Muscle of leg (tissue), 16 donors: ENCODE measurements at places on chromosomes 6 and 20.

DNA sequence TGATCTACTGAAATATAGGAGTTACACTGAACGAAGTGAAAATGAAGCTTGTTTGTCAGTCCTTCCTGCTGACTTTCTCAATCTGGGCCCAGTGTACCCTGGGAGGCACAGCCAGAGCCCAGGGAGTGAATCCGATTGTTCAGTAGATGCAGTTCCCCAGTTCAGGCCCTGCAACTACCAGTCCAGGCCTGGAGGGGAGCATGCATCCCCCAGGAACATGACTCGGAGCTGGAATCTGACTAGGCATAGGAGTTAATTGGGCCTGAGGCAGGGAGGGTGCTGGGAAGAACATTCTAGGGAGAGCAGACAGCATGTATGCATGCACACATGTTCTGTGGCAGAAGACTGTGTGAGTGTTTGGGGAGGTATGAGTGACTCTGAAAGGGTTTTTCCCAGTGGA lies 42.1 kb downstream of the PHACTR3 start:
- H3K27me3 ChIP-seq, result no peaks in the 10 kb centered on the region
- H3K4me1 ChIP-seq, result peaks cover 22% of the 10 kb centered on the region
- DNase-seq, result no peak

DNA sequence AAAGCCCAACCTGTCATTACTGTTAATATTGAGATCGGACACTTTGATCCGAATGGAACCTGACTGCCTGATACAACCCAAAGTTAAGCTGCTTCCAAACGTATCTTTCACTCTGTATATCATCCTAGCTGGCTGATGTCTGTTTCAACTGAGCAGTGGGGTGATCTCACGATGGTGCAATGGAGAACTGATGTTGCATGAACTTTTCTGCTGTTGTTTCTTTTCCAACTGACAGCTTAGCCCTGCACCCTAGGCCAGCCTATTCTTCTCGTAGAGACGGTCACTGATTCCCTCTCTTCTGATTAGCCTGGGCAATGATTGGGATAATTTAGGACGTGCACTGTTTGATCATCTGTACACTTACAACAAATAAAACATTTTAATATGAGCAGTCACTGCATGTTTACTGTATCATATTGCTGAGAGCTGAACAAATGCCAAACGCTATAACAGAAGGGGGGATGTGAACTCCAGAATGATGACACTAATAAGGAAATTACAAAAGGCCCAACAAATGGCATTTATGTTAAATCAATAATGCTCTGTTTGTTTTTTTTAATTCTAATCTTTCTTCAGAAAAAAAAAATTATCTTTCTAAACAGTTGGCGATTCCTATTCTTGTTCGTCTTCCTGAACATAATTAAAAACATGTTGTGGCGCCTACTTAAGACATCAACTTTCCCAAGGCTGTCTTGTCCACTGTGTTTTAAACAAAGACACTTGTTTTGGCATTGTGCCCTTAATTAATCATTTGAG lies 184.8 kb downstream of the ZNF217 start:
- H3K36me3 ChIP-seq, result no peaks in the 10 kb centered on the region
- peak overlapping the region; percentile 4 for H3K27ac ChIP-seq
- no peak overlapping the region for H3K4me3 ChIP-seq
- peak; percentile 74 for DNase-seq
- no peaks in the 10 kb centered on the region for H3K27me3 ChIP-seq

DNA sequence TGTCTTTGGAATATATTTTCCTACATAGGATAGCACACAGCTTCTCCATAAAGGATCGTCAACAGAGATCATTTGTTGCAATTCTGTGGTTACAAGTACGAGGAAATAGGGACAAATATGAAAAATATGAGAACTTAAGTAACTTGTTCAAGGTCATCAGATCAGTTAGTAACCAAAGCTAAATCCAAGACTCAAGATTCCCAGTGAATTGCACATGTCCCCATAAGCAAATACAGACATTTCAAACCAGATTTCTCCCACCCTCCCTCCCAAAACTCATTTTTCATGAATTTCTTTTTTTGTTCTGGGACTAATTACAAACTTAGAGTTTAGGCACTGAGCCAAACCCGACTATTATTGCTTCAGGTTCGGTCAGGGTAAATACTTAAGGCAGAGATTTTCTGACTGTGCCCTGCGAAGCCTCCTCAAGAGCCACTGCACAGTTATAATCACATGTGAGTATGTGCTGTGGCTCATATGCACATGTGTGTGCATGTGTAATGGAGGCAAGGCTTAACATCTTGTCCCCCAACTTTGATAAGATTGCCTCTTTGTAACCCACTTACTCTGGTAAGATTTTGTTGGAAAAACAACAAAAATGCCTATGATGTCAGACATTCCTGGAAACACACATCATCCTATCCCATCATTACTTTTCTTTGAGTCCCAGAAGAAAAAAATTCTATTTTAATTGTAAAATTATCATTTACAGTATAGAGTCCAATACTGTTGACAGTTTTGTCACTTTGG lies 216.2 kb downstream of the CD83 start:
- no peaks in the 10 kb centered on the region for H3K4me1 ChIP-seq
- H3K4me3 ChIP-seq, result no peak overlapping the region
- DNase-seq, result no peak

GRCh38 chr6:14743474-14744211 lies 502.2 kb upstream of the JARID2 start:
- no peak overlapping the region for H3K27ac ChIP-seq
- no peaks in the 10 kb centered on the region for H3K36me3 ChIP-seq
- H3K4me3 ChIP-seq, result no peak overlapping the region
- H3K27me3 ChIP-seq, result peaks cover 2% of the 10 kb centered on the region
- no peaks in the 10 kb centered on the region for H3K4me1 ChIP-seq

DNA sequence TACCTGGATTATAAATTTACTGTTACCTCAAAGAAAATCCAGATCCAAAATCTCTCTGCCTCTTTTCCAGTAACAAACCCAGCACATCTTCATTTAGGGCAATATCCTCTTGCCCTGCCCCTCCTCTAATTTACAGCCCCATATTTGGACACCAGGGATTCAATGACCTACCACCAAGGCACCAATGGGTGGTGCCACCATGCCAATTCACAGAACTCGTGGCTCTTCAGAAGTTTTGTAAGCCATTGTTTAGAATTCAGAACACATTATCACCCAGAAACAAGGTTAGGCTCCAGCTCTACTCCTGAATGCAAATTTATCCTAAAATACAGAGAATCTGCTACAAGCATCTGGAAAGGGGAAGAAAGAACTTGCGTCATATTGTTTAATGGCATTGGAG lies 67.8 kb upstream of the SASH1 start:
- no peak overlapping the region for H3K4me3 ChIP-seq
- no peak for DNase-seq
- H3K27ac ChIP-seq, result no peak overlapping the region
- H3K4me1 ChIP-seq, result peaks cover 3% of the 10 kb centered on the region
- no peaks in the 10 kb centered on the region for H3K27me3 ChIP-seq

- H3K4me3 ChIP-seq, result no peak overlapping the region
- DNase-seq, result no peak
- H3K36me3 ChIP-seq, result no peaks in the 10 kb centered on the region
- H3K27ac ChIP-seq, result no peak overlapping the region
- H3K27me3 ChIP-seq, result no peaks in the 10 kb centered on the region
- no peaks in the 10 kb centered on the region for H3K4me1 ChIP-seq
These were observed 24.7 kb upstream of the BLCAP start for GRCh38 chr20:37552415-37552814.

DNA sequence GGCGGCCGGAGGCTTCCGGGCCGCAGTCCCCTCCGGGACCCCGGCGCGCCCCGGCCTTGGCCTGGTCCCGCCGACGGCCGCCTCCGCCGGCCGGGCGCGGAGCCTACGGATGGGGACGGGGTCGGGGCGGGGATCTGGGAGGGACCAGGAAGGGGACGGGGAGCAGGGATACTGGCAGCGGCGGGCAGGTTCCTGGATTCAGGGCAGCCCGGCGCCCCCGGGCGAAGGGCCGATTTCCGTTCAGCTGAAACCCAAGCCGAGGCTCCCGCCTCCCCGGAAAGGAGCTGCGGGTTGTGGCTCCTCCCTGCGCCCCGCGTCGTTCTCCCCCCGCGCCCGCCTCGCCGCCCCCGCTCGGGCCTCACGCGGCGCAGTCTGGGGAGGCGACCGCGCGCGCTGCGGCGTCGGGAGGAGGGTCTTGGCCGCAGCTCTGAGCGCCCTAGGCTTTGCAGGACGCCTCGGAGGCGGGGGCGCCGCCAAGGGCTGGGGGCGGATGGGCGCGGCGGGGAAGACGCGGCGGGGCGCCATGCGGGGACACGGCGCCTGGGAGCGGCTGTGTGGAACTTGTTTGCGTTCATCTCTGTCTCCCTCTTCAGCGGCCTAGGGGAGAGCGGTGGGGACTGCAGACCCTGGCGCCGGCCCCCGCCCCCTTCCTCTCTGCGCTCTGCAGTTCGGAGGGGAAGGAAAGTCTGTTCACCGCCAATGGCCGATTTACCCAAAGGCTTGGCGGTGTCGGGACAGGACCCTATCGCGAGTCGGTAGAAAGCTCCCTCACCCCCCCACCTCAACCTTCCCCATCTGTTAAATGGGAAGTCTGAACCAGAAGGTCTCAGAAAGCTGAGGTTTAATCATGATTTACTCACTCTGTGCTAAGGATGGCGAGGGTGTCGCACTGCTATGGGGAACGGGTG lies 22.7 kb upstream of the TMEM181 start:
- H3K27ac ChIP-seq, result no peak overlapping the region
- H3K27me3 ChIP-seq, result peaks cover 16% of the 10 kb centered on the region
- H3K36me3 ChIP-seq, result no peaks in the 10 kb centered on the region
- peak; percentile 51 for DNase-seq

GRCh38 chr20:12074111-12074655 lies 156.5 kb downstream of the BTBD3 start:
- H3K27me3 ChIP-seq, result no peaks in the 10 kb centered on the region
- no peak overlapping the region for H3K27ac ChIP-seq
- no peak overlapping the region for H3K4me3 ChIP-seq
- no peak for DNase-seq
- H3K4me1 ChIP-seq, result no peaks in the 10 kb centered on the region

- H3K27me3 ChIP-seq, result no peaks in the 10 kb centered on the region
- H3K36me3 ChIP-seq, result no peaks in the 10 kb centered on the region
- DNase-seq, result peak; percentile 10
- no peak overlapping the region for H3K27ac ChIP-seq
- H3K4me3 ChIP-seq, result no peak overlapping the region
These were observed 446.3 kb upstream of the SLC35B3 start for GRCh38 chr6:8881663-8882062.

GRCh38 chr6:36604090-36605060 lies 10.2 kb downstream of the SRSF3 start:
- no peak for DNase-seq
- no peak overlapping the region for H3K27ac ChIP-seq
- H3K4me1 ChIP-seq, result peaks cover 16% of the 10 kb centered on the region
- H3K27me3 ChIP-seq, result no peaks in the 10 kb centered on the region
- no peak overlapping the region for H3K4me3 ChIP-seq
- peaks cover 63% of the 10 kb centered on the region for H3K36me3 ChIP-seq

DNA sequence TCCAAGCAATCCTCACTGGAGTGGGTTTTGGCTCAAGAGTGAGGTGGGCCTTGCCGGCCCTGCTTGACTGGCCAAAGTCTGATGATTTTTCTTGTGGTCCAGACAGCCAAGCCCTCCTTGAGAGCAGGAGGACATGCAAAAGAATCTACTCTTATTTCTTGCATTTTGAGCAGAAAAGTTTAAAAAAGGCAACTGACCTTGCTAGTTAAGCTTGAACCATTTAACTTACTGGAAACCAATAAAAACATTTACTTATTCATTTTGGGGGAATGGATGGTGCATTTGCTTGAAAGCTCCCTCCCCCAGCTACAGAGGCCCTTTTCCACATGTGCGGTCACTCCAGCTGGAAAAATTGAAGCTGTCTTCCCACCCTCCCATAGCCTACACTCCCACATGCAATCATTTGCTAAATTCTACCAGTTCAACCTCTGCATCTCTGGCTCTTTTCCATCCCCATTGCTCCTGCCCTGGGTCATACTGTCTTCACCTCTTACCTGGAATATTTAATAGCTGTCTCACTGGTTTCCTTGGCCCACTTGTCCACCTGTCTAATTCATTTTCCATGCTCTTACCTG lies 527.9 kb downstream of the DHX35 start:
- H3K4me3 ChIP-seq, result no peak overlapping the region
- H3K4me1 ChIP-seq, result no peaks in the 10 kb centered on the region
- H3K36me3 ChIP-seq, result no peaks in the 10 kb centered on the region
- H3K27me3 ChIP-seq, result no peaks in the 10 kb centered on the region
- DNase-seq, result peak; percentile 63

DNA sequence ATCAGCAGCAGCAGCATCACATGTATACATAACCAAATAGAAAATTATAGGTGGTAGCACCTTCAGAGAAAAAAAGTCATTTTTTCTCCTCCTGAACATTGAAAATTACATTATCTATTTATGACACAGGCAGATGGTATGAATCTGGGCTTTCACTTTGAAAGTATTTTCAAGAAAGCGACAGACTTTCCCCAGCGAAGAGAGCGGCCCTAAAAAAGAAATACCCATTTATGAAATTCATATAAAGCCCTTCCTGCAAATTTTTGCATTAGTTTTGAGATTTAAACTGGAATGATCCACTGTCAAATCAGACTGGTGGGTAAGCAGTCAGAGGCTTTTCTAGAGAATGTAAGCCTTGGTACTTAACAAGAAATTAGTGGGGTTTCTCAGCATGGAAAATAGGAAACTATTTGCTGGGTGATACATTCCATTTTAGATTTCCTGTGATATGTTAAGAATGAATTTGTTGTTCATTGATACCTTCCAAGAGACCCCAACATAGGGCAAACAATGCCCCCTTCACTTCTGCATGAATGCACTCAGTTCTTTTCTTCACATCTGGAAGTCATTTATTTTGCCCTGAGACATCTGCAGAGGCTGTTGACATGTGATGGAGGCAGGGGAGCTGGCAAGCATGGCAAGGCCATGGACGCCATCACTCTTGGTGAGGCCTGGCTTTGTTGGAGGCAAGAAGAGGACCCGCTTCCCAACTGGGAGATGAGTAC lies 147.0 kb downstream of the LINC00237 start:
- peaks cover 2% of the 10 kb centered on the region for H3K27me3 ChIP-seq
- H3K4me3 ChIP-seq, result no peak overlapping the region
- H3K4me1 ChIP-seq, result no peaks in the 10 kb centered on the region
- no peak for DNase-seq
- no peaks in the 10 kb centered on the region for H3K36me3 ChIP-seq

DNA sequence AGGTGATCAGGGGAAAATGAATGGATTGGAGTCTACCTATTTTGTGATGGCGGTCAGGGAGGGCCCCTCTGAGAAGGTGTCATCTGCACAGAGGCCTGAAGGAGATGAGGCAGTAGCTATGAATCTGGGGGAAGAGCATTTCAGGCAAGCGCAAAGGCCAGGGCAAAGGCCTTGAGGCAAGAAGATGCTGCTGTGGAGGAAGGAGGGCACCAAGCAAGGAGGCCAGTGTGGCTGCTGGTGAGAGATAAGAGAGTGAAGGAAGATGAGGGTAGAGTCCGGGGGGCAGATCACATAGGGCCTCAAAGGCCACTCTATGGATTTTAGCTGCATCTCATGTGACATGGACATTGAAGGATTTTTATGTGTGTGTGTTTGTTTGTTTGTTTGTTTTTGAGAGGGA lies 20.6 kb upstream of the CSNK2A1 start:
- H3K36me3 ChIP-seq, result no peaks in the 10 kb centered on the region
- H3K27ac ChIP-seq, result no peak overlapping the region

- H3K36me3 ChIP-seq, result no peaks in the 10 kb centered on the region
- H3K4me1 ChIP-seq, result peaks cover 5% of the 10 kb centered on the region
- no peak overlapping the region for H3K4me3 ChIP-seq
- H3K27me3 ChIP-seq, result no peaks in the 10 kb centered on the region
These were observed 607.4 kb downstream of the MAFB start for GRCh38 chr20:40081653-40082052.

GRCh38 chr20:47981222-47981621 lies 195.9 kb upstream of the SULF2 start:
- no peak overlapping the region for H3K4me3 ChIP-seq
- DNase-seq, result peak; percentile 45
- H3K27me3 ChIP-seq, result peaks cover 22% of the 10 kb centered on the region
